ENCODE measurements at places on chromosomes 3 and 15. TPM values are rescaled to one million over a fixed set of nuclear protein-coding genes. Genes with fewer than 3 reads are reported as not detected.

- DNase-seq = no peak
Observed at GRCh38 chr3:30252474-30252873, 353.9 kb upstream of the TGFBR2 start.

The IMPG2 gene
- polyA plus RNA-seq = 0.64 TPM

DNA sequence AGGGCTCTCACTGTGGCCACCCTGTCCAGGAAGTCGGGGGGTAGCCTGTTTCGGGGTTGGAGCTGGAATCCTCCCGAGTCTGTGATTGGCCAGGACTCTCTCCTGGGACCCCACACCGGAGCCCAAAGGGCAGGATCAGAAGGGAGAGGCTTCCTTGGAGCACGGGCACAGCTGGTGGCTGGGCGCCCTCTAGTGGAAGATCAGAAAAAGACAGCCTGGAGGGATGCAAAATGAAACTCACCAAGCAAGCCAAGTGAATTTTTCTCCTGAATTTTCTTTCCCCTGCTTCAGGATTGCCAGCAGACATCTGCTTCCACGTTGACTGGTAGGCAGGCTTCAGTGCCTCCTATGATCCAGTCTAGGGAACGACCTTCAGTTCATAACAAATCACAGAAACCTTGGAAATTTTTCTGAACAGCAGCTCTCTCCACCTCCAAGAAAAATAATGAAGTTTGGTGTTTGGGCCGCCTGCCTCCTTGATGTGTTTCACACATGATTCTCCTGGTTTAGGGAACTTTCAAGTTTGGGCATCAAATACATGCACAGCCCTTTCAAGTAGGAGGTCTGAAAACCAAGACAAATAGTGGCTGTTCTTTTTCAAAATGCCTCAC, 224.6 kb downstream of the VPS13C start:
- DNase-seq = peak; percentile 44

GRCh38 chr15:28974142-28974541, 88.4 kb downstream of the APBA2 start:
- DNase-seq = no peak

DNA sequence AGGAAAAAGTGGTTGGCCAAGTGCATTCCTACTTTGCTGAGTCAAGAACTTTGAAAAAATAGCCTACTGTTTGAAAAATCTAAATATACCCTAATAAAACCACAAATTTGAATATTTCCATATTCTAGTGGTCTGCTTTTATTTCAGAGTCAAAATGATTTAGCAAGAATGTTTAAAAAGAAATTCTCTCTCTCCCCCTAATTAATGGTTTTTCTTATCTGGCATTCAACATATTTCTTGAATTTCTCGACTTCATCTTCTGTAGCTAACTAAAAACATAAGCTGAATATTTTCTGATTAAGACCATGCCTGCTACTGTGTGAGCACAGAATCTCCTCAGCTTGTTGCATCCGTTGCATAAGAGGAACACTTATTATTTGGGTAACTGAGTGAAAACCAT, 563.5 kb upstream of the TBL1XR1 start:
- DNase-seq = no peak

- DNase-seq = no peak
Observed at GRCh38 chr15:67165254-67166253, 88.9 kb downstream of the AAGAB start.

The SEMA3G gene
- 29.8 TPM for polyA plus RNA-seq

The ITIH1 gene
- 7.6 TPM for polyA plus RNA-seq

The C3orf49 gene
- polyA plus RNA-seq = 1.2 TPM

The CPN2 gene
- polyA plus RNA-seq = 0.88 TPM

DNA sequence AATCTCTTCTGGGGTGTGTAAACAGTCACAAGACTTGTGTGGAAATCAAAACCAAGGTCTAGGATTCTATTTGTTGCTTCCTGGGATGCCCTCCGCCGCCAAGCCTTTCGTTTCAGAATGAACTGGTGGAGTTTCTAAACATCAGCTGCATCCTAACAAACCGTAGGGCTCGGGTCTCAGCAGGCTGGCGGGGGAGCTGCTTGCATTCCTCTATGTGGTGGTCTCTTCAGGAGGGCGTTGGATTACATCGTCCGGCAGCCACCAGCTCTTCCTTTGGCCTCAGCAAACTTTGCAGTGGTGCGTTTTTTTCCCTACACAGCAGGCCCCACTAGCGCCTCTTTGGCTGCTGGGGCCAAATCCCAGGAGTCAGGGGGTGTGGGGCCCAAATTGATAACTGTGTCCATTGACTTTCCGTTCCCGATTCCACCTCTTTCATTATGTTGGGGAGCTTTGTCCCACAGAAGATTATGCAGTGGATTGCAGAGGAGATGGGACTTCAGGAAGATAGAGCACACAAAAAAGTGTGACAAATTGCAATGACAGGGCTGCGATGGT, 390.0 kb upstream of the NR2F2 start:
- no peak for DNase-seq

GRCh38 chr15:74263466-74263865, 27.3 kb downstream of the CCDC33 start:
- no peak for DNase-seq

- DNase-seq = no peak
Observed at GRCh38 chr15:53434174-53434678, 325.2 kb downstream of the WDR72 start.

The IRAK2 gene
- polyA plus RNA-seq = 0.85 TPM

The UNC13C gene
- polyA plus RNA-seq = 6.7 TPM

The SGO1 gene
- polyA plus RNA-seq = 12.2 TPM

DNA sequence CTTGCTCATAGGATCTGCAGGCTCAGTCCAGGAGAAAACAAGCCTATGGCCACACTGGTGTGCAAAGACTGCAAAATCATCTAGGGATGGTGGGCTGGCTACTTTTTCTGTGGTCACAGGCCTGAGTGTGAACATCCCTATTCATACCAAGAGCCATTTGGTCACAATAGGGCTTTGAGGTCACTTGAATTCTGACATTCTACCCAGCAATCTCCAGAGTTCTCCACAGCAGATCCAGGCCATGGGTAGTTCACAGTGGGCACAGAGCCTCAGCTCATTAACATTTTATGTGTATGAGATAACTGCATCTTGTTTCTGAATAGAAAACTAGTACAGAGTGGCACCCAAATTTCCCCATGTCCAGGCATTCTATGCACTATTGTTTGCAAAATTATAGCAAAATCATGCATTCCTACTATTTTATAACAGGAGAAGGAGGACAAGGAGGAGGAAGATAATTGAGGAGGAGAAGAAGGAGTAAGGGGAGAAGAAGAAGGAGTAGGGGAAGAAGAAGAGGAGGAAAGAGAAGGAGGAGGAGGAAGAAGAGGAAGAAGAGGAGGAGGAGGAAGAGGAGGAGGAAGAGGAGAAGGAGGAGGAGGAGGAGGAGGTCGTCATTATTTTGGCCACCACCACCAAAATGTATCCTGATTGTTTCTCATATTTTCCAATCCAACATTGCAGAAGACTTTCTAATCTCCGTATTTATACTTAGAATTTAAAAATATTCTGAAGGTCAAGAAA, 129.0 kb downstream of the SEMA6D start:
- DNase-seq = no peak

DNA sequence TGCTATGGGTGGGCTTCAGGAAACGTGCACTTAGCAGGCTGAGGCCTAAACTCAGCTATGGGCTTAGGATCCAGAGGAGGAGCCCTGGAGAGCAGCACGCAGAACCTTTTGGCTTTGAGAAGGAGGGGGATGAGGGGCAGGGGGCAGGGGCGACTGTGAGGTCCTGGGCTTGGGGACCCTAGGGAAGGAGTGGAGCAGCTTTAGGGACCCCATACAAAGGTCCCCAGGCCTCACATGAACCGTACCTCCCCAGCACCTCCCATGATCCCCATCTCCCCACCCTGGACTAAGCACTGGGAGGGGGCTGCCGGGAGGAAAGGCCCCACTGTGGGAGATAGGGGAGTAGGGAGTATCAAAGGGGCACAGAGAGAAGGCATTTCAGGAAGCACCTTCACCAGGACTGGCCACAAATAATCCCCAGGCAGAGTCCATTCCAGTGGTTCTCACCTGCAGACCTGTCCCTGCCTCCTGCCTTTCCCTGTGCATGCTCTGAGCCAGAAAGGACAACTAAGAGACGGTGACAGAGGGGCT, 62.0 kb upstream of the KLF13 start:
- DNase-seq = no peak

DNA sequence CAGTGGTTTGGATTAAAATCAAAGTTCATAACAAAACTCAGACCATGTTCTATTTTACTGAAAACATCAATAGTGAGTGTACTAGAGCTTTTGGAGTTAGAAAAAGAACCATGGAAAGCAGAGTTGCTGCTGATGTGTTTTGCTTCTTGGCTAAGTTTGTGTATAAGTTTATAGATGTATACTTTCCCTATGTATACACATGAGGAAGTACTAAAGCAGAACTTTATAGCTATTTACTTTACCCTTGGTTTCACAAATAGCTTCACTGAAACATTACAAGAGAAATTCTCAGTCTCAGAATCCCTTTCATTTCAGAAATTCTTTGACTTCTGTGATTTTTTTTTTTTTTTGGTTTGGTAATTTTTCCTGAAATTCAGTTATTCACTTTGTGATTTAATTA, 229.0 kb downstream of the PTPRG start:
- no peak for DNase-seq

DNA sequence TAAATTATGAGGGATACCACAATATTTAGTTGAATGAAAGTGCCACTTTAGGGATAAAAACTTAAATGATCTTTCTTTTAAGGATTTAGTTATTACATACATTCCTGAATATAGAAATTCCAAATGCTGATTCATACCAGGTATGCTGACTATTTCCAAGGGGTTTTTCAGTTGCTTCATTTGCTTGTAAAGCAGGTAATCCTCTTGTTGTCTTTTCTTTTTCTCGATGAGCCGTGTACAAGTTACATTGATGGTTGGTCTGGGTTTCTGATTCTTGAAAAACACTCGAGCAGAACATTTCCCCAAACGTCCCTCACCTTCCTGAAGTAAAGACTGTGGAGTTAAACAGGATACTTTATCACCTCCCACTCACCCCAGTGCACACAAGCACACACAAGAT, 21.7 kb downstream of the RARRES1 start:
- no peak for DNase-seq

DNA sequence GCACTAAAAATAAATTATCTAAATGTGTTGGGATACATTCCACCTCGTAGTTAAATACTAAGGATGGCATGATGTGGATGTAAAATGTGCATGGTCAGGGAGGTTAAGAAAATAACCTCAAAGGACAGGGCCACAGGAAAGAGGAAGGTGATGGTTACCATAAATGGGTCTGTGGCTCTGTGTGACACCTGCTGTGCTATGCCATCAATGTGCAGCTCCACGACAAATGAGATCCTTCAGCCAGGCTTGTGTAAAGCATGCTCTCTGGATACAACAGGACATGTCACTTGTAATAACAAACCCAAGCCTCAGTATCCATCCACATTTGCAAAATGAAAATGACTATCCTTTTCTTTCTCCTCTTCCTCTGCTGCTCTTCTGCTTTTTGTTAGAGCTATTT, 456.7 kb upstream of the RASGRP1 start:
- no peak for DNase-seq

The ADAMTSL3 gene
- polyA plus RNA-seq = 2.7 TPM

The TTBK2 gene
- polyA plus RNA-seq = 11.5 TPM

DNA sequence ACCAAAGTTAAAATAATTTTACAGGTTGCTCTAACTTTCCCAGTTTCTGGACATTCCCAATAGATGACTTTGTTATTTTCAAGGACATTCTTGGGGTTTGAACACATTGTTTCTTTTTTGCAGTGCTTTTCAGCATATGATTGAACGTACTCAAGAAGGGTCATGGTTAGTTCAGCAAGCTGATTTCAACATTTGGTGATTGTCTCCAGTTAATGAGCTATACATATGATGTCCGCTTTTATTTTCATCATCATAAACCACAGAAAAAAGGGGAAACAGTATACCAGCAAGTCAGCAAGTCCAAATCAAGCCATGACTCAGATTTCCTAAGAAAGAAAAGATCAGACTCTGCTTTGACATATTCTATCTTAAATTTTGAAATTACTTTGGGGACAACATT, 69.4 kb downstream of the B3GALNT1 start:
- DNase-seq = no peak

The MKRN3 gene
- polyA plus RNA-seq = 1.4 TPM

- no peak for DNase-seq
Observed at GRCh38 chr3:10366651-10367101, 45.8 kb upstream of the SEC13 start.

The TRIM42 gene
- not detected for polyA plus RNA-seq

The ZBTB11 gene
- 23.4 TPM for polyA plus RNA-seq

The CHST14 gene
- polyA plus RNA-seq = 31.5 TPM

The GP5 gene
- 0.65 TPM for polyA plus RNA-seq

GRCh38 chr3:138845181-138845601, 10.5 kb upstream of the PIK3CB start:
- DNase-seq = no peak

GRCh38 chr3:100988080-100988479, 5.1 kb downstream of the ABI3BP start:
- no peak for DNase-seq

DNA sequence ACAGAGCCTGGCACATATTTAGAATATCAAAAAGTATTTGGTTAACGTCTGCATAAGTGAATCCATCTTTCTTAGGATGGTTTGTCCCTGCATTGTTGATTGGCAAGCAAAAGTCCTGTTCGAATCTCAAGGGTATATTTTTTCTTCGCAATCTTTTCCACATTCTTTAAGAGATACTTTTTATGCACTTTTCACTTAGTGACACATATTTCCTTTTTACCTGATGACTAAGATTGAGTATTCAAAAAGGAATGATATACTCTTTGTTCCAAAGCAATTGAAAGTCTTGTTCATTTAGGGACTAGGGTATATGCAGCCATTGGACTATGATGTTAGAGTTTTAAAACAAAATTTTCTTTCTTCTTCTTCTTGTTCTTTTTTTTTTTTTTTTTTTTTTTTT, 349.9 kb downstream of the NLGN1 start:
- DNase-seq = no peak

The PLCH1 gene
- 9.2 TPM for polyA plus RNA-seq

DNA sequence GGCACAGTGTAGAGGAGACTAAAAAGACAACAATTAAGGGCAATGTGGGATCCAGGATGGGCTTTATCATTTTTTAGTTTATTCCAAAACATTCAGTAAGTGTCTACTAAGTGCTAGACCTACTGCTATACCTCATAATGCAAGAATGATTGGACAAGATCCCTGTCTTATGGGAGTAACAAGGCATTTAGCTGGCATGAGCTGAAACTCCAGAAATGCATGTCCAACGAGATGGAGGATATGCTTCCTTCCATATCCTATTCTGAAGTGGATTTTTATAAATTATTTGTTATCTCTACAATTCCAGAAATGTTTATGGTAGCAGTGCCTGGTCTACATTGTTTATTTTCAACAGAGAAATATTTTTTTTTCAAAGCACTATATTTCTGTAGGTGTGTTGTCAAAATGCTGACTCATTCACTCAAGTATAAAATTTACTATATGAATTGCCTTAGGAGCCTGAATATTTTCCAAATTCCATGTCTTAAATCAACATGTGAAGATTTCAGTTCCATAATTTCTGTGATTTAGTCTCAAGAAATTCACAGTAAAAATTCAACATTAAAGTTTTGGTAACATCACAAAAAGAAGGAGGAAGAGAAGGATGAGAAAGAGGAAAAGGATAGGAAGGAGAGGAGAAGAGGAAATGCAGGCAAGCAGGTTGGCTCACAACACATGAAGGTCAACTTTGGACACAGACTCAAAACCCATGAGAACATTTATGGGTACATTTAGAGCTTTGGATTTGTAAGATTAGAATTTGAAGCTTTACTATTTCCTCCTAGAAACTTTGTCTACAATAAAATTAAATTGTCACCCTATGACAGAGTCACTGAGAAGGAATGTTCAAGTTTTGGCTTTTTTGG, 88.6 kb downstream of the P3H2 start:
- no peak for DNase-seq

The TNIK gene
- polyA plus RNA-seq = 15.8 TPM

The P4HTM gene
- polyA plus RNA-seq = 44.9 TPM
